Pericardium fibroblast (primary cell): ENCODE measurements at places on chromosomes 5 and 9. TPM values are rescaled to one million over a fixed set of nuclear protein-coding genes. Genes with fewer than 3 reads are reported as not detected.

Gene PCDHGA2
- total RNA-seq: 2.2 and 3.5 TPM in 2 replicates

Gene CARTPT
- total RNA-seq: not detected in 2 replicates

Gene RXRA
- 21.4 and 37.1 TPM in 2 replicates for total RNA-seq

Gene SPATA31C1
- total RNA-seq: not detected in 2 replicates

Gene MED27
- total RNA-seq: 18.0 and 21.6 TPM in 2 replicates

Gene SLC25A48
- total RNA-seq: not detected in 2 replicates

Gene SLC31A1
- 18.5 and 21.0 TPM in 2 replicates for total RNA-seq

Gene PCA3
- not detected in 2 replicates for total RNA-seq

Gene PLAC8L1
- total RNA-seq: not detected in 2 replicates

Gene CCDC183
- 0.35 TPM in 1 of 2 replicates, not detected in the other for total RNA-seq

Gene TMEM245
- total RNA-seq: 24.6 and 38.5 TPM in 2 replicates

Gene SV2C
- not detected in 2 replicates for total RNA-seq

Gene LCN10
- total RNA-seq: not detected in 2 replicates

Gene PTCH1
- total RNA-seq: 4.7 and 6.1 TPM in 2 replicates

Gene NTRK2
- total RNA-seq: 0.34 and 5.4 TPM in 2 replicates

Gene FLT4
- total RNA-seq: 0.12 and 1.8 TPM in 2 replicates

Gene CD180
- total RNA-seq: 0.12 TPM in 1 of 2 replicates, not detected in the other

Gene BAAT
- 0.17 TPM in 1 of 2 replicates, not detected in the other for total RNA-seq

Gene KIF4B
- total RNA-seq: under 0.01 TPM in 1 of 2 replicates, not detected in the other

Gene ADAMTSL2
- 0.09 and 2.8 TPM in 2 replicates for total RNA-seq

Gene ANKRD31
- total RNA-seq: under 0.01 and 0.09 TPM in 2 replicates

Gene HTR1A
- total RNA-seq: not detected in 2 replicates

Gene POU5F2
- total RNA-seq: 0.12 and 0.34 TPM in 2 replicates

Gene WNK2
- not detected in 2 replicates for total RNA-seq

Gene ACOT12
- not detected in 2 replicates for total RNA-seq
